Activated CD8-positive, alpha-beta memory T cell treated with anti-CD3 and anti-CD28 coated beads, Interleukin-2, amount 50 U/mL, for 4 hours (primary cell): ENCODE measurements at places on chromosomes 4 and X.

GRCh38 chrX:13691841-13692371 is 3.0 kb downstream of the RAB9A start:
- DNase-seq = no peak

DNA sequence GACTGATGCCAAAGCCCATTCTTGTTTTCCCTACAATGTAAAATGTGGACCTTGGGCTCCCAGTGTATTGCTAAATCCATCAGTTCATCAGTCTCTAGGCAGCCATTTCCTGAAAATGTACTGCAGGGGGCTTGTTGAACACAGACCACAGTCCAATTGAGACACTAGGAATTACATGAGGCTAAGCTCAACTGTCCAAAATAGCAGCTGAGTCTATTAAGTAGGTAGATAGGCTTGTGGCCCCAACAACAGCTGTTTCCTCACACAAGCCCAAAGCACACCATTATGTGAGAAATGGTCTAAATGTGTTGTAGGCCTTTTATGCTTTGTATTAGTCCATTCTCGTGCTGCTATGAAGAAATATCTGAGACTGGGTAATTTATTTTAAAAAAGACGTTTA is 60.0 kb upstream of the PAK3 start:
- DNase-seq = no peak

DNA sequence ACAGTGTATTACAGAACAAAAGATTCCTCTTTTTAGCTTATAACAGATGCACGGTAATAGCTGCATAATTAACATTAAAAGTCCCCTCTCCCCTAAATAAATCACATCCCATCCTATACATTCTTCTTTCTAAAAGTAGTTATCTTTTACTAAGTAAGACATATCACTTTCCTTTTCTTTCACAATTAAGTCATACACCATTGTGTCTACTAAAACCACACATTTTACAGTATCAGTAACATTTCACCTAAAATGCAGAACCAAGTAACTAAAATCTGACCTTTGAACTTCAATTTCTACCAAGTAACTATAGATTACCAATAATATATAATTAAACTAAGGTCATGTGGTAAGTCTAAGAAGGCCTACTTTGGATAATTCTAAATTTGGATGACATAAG is 14.2 kb downstream of the DHX15 start:
- no peak for DNase-seq

- no peak for DNase-seq
These were observed 38.5 kb upstream of the POU3F4 start for GRCh38 chrX:83469551-83469950.

DNA sequence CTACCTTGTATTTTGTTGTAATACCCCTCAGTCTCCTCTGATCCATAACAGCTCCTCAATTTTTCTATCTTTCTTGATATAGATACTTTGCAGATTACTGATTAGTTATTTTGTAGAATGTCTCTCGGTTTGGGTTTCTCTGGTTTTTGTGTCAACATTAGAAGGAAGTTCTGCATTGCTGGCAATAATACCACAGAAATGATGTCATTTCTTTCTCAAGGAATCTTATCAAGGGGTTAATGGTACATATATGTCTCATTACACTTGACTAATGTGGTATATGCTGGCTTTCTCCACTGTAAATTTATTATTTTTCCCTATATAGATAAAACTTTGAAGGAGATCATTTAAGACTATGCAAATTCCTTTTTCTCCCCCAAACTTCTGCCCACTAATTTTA is 183.6 kb upstream of the DKK2 start:
- no peak for DNase-seq

DNA sequence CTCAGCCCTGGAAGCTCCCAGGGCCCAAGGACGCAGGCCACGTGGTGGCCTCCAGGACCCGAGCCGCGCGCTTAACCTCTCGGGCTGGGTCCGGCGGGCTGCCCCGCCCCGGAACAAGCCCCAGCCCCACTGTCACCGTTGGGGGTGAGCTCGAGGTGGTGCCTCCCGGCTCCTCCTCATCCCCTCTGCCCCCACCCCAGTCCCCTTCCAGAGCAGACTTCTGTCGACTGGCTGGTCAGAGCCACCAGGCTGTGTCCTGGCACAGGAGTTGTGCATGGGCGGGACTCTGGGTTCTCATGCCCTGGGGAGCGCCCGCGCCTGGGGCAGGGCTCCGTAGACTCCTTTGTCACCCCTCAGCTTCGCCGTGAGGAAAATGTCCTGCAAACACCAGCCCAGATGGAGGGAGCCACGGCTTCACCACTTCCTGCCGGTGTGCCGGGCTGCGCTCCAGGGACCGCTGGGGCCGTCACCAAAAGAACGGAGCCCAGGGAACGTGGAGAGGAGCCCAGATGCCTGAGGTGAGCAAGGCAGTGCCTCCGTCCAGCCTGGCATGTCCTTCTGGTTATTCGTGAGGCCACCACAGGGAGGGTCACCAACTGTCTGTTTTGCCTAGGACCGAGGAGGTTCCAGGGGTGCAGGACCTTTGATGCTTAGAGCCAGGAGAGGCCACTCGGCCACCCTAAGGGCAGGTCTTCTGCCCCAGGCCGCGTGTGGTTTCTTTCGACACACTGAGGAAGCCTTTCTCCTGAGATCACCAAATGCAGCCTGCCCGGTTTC is 7.1 kb upstream of the RGS12 start:
- DNase-seq = no peak

DNA sequence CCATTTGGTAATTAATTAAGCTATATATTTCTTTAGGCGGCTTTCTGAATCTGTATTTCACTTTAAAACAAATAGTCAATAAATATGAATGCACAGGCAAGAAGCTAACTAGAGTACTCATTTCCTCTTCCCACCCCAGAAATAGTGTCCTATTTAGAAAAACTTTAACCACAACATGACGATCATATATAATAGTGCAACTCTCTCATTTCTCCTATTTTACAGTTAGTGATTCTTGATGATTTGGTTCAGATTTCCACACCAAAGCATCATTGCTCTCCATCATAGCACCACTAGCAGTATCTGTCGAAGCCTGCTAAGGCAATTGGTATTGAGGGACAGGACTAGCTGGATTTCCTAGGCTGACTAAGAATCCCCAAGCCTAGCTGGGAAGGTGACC is 184.0 kb upstream of the GALNTL6 start:
- no peak for DNase-seq

DNA sequence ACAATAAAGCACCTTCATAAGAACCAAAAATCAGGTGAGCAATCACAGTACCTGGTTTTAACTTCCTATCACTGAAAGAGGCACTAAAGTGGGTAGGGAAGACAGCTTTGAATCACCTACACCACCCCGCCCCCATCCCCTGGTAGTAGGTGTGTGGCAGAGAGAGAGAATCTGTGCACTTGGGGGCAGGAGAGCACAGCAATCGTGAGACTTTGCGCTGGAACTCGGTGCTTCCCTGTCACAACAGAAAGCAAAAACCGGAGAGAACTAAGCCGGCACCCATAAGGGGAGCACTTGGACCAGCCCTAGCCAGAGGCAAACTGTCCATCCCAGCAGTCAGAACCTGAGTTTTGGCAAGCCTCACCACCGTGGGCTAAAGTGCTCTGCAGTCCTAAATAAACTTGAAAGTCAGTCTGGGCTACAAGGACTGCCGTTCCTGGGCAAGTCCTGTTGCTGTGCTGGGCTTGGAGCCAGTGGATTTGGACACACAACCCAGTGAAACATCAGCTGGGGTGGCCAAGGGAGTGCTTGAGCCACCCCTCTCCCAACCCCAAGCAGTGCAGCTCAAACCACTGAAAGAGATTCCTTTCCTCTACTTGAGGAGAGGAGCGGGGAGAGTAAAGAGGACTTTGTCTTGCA is 32.1 kb downstream of the NDUFB11 start:
- no peak for DNase-seq

GRCh38 chr4:176883681-176884418 is 91.1 kb upstream of the VEGFC start:
- no peak for DNase-seq

DNA sequence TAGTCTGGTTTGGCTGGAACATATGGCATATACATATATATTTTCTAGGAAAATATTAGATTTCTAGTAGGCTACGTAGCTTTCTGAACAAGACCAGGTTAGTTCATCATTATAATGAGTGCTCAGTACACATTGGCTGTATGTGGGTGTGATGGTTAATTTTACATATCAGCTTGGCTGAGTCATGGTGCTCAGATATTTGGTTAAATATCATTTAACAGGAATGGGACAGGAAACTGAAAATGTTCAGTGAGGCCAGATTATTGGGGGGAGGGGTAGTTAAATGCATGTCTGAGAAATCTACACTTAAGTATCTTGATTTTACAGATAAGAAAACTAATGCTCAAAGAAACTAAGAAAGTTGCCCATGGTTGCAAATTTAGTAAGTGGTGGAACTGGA is 160.1 kb downstream of the RBMX2 start:
- DNase-seq = no peak

DNA sequence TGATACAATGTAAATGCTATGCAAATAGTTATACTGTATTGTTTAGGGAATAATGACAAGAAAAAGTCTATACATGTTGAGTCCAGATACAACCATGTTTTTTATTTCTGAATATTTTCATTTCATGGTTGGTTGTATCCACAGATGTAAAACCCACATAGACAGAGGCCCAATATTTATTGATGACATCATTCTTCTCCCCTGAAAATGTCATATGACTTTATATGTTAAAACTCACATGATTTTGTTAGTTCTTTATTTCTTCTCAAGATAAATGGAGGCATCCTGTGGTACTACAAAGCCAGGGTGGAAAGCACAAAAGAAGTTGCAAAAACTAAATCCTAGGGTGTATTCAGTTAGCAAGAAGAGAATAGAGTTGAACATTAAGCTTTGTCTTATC is 149.3 kb upstream of the GLRA2 start:
- DNase-seq = no peak

DNA sequence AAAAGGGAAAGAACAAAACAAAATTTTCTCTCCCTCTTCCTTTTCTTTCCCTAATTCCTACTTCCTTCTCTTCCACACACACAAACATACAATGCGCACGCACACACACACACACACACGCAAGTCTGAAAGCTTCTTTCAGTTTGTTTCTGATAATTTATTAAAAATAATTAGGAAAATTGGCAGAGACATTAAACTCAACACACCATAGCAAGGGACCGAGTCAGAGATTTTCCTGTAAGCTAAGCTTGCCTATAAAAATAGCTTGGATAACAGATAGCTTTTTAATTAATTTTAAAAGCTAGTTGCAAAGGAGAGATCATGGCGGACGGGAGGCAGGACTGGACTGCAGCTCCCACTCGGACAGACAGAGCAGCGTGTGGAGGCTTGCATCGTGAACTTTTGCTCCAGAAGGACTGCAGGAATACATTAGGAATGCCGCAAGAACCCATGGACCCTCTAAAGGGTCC is 92.6 kb upstream of the MAPK10 start:
- no peak for DNase-seq

- DNase-seq = no peak
These were observed 590.9 kb upstream of the GNPDA2 start for GRCh38 chr4:45317276-45317675.

DNA sequence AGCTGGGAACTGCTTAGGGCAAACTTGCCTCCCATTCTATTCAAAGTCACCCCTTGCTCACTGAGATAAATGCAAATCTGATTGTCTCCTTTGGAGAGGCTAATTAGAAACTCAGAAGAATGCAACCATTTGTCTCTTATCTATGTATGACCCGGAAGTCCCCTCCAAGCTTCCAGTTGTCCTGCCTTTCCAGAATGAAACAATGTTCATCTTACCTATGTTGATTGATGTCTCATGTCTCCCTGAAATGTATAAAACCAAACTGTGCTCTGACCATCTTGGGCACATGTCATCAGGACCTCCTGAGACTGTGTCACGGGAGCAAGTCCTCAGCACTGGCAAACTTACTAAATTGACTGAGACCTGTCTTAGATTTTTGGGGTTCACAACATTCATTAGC is 37.1 kb upstream of the TMPRSS11E start:
- no peak for DNase-seq

DNA sequence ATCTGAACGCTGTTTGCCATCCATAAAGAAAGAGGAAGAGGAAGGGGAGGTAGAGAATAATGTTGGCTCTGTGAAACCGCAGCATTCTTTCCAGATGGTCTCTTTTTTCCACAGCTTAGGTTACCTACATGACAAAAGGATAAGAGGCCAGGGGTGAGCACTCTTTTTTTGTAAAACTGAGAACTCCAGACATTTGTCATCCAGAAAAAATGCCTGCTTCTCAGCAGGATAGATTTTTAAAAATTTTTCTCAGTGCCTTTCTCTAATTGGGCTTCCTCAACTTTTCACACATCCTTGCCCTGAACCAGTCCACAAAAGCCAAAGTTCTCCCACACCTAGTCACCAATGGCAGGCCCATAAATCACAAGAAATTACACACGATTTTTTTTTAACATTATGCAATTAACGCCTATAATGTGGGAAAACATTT is 158.1 kb upstream of the TENM3 start:
- no peak for DNase-seq

GRCh38 chr4:85747882-85748491 is 273.0 kb downstream of the ARHGAP24 start:
- no peak for DNase-seq

DNA sequence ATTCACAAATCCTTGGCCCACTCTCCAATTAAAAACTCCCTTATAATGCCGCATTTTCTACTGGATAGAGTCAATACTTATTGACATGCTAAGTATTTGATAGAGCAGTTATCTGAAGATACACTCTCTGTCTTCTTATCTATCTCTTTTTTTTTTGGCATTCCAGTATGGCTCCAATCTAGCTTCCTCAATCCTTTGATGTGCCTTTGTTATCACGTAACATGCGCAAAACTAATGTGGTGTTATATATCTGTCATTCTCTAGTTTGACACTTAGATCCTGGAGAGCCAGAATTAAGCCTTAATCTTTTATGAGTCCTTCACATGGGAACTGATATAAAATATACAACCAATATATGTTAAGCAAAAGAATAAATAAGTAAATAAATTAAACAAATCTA is 54.7 kb downstream of the VSIG4 start:
- DNase-seq = no peak
